ENCODE measurements at places on chromosomes 16 and 17. TPM values are rescaled to one million over a fixed set of nuclear protein-coding genes. Genes with fewer than 3 reads are reported as not detected.

DNA sequence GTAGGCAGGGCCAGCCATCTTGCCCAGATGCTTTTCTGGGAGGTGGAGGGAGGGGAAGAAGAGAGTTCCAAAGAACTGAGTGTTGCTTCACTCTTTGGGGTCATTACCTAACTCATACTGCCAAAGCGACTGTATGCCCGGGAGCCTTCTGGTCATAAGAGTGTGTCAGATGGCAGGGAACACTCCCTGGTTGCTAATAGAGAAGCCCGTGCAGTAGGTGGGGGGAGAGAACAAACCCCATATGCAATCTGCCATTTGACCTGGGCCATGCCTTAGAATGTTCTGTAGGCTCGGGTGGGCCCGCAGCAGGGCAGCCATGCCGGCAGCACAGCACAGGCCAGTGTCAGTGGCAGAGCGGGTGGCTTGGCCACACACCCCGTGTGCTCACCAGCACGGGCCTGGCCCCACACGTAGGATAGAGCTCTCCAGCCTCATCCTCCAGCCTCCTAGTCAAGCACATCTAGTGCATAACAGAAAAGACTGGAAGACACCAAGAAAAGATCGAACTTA lies 120.5 kb downstream of the SOCS1 start:
- DNase-seq: peak; percentile 86

Gene BAIAP3
- not detected for total RNA-seq

- no peak for DNase-seq
These were observed 5.9 kb downstream of the UBTF start for GRCh38 chr17:44213403-44214229.

Gene GP1BA
- total RNA-seq: not detected

GRCh38 chr17:10050597-10051101 lies 145.6 kb upstream of the RCVRN start:
- no peak for DNase-seq

GRCh38 chr17:43917348-43918025 lies 10.2 kb upstream of the MPP2 start:
- DNase-seq: no peak

- no peak for DNase-seq
These were observed 2.8 kb upstream of the SPATA2L start for GRCh38 chr16:89704281-89704680.

Gene PLD2
- total RNA-seq: 7.5 TPM

DNA sequence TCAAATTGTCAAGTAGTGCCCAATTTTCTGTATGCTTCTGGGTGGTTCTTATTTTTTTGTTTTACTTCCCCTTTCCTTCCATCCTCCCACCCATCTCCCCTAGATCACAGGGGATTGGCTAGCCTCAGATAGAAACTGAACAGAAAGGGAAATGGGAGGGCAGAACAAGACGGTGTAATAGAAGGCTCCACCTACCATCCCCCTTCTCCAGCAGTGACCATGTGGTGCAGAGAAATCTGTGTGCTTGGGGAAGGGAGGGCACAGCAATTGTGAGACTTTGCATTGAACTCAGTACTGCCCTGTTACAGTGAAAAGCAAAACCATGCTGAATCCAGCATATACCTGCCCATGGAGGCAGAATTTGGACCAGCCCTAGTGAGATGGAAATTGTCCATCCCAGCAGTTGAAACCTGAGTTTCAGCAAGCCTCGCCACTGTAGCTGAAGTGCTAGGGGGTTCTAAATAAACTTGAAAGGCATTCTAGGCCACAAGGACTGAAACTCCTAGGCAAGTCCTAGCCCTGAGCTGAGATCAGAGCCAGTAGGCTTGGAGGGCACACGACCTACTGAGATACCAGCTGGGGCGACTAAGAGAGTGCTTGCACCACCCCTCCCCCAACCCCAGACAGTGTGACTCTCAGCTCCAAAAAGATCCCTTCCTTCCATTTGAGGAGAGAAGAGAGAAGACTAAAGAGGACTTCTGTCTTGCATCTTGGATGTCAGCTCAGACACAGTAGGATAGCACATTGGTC lies 5.2 kb downstream of the SLFN11 start:
- no peak for DNase-seq

DNA sequence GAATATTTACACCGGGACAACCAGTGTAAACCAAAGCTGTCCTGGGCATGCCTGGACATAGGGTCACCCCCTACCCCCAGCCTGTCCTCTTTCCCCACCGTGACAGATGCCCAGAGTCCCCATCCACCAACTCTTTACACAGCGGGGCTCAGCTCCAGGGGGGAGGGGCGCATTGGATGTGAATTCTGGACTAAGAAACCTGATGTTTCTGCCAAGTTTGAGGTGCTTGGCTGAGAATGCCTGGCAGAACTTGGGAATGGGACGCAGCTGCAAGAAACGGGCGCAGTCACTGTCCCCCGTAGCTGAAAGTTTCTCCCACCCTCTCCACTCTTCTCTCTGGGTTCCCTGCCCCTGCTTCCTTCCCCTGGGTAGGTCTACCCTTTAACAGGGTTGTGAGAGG lies 68.0 kb upstream of the CDC42EP4 start:
- no peak for DNase-seq

GRCh38 chr16:24174957-24175356 lies 81.2 kb upstream of the CACNG3 start:
- no peak for DNase-seq

Gene FBXW10
- not detected for total RNA-seq

Measured in M059J (cell line).